ENCODE measurements at places on chromosomes 5 and 9. TPM values are rescaled to one million over a fixed set of nuclear protein-coding genes. Genes with fewer than 3 reads are reported as not detected.

Gene SNCAIP
- total RNA-seq, result not detected

Gene XPA
- 9.4 TPM for total RNA-seq

DNA sequence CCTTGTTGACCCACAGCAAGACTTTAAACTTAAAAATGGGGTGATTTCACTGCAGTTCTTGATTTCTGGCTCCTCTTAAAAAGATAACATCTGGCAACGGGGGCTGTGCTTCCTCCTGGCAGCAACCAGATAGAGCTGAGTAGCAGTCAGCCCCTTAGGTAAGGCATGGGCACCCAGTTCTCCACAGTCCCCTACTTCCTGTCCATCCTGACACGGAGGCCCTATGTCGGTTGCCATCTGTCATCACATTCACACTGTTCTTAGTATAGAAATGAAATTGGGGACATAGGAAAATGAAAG, 11.7 kb downstream of the CD74 start:
- peaks cover 36% of the 10 kb centered on the region for H3K36me3 ChIP-seq
- H3K4me3 ChIP-seq, result no peak overlapping the region
- H3K4me1 ChIP-seq, result no peaks in the 10 kb centered on the region
- H3K27ac ChIP-seq, result no peak overlapping the region
- no peak for DNase-seq
- no peaks in the 10 kb centered on the region for H3K27me3 ChIP-seq

GRCh38 chr5:179588166-179588565, 35.3 kb downstream of the HNRNPH1 start:
- H3K4me1 ChIP-seq, result no peaks in the 10 kb centered on the region
- H3K36me3 ChIP-seq, result no peaks in the 10 kb centered on the region
- no peak for DNase-seq
- H3K4me3 ChIP-seq, result no peak overlapping the region
